ENCODE measurements at places on chromosomes 11 and 22.

DNA sequence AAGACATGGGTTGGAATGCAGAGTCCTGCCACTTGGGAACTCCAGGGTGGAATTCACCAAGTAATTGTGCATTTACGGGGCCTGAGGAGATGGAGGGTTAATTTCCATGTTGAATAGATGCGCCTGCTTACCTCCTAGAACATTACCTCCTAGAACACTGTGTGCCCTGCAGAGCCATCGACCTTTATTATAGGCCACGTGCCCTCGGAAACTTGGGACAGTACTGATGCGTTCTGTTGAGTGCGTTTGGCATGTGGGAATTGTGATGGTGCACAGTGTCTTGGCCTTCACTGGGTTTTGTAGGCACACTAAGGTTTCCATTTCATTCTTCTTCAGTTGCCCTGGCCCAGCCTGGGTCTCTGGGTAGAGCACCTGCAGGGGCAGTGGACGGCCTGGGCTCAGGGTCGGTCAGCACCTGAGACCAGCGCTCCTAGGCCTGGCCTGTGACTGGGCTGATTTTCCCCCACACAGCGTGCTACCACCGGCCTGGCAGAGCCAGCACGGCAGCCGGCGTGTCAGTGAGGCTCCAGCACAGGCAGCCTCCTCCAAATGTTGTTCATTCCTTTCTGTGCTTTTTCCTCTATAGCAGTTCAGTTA lies 12.7 kb downstream of the TRMU start:
- no peak for DNase-seq

DNA sequence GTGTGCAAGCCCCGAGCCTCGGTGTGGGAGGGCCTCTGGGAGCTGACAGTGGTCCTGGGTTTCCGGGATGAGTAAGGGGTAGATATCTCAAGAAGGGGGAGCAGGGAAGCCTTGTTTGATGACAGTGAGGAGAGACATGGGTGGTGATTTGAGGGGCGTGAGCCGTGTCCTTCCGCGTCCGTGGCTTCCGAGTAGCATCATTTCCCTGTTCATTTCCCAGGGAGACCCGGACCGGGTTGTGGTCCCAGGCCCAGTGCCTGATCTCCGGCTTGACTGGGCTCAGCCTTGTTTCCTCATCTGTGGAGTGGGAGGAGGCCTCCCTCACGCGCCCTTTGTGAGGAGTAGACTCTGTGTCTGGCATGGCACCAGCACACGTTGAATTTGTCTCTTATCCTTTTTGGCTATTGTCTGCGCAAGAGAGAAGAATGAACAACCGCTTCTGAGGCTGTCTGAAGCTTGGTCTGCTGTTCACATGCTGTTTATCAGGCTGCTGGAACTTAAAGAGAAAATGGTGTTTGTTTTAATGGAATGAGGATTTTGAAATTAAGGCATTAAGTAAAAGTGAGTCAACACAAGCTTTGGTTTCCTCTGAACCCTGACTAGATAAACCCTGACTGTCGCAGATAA lies 348.5 kb downstream of the TBC1D22A start:
- no peak for DNase-seq

DNA sequence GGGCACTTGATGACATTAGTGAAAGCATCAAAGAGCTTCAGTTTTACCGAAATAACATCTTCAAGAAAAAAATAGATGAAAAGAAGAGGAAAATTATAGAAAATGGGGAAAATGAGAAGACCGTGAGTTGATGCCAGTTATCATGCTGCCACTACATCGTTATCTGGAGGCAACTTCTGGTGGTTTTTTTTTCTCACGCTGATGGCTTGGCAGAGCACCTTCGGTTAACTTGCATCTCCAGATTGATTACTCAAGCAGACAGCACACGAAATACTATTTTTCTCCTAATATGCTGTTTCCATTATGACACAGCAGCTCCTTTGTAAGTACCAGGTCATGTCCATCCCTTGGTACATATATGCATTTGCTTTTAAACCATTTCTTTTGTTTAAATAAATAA lies 10.6 kb downstream of the REXO2 start:
- no peak for DNase-seq

GRCh38 chr22:29190918-29191317 lies 14.8 kb upstream of the EMID1 start:
- DNase-seq = no peak

Measured in GOT3 (cell line).